MV-4-11 (cell line): ENCODE measurements at places on chromosomes 12 and 14.

DNA sequence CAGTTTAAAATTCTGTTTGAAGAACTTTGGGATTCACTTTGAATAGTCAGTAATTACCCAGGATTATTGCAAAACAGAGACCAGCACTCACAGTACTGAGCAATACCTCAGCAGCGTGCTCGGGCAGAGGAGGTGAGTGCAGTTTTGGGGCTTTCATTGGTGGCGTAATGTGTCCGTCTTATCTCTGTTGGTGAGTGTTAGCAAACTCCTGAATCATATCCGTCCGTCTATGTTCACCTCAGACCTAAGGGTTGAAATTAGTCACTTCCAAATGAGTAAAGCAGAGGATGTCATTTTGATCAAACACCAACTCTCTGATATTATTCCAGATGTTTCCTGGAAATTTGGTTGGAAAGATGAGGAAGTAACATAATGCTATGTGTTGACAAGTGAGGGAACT lies 82.8 kb downstream of the BORCS5 start:
- peak; percentile 64 for DNase-seq

DNA sequence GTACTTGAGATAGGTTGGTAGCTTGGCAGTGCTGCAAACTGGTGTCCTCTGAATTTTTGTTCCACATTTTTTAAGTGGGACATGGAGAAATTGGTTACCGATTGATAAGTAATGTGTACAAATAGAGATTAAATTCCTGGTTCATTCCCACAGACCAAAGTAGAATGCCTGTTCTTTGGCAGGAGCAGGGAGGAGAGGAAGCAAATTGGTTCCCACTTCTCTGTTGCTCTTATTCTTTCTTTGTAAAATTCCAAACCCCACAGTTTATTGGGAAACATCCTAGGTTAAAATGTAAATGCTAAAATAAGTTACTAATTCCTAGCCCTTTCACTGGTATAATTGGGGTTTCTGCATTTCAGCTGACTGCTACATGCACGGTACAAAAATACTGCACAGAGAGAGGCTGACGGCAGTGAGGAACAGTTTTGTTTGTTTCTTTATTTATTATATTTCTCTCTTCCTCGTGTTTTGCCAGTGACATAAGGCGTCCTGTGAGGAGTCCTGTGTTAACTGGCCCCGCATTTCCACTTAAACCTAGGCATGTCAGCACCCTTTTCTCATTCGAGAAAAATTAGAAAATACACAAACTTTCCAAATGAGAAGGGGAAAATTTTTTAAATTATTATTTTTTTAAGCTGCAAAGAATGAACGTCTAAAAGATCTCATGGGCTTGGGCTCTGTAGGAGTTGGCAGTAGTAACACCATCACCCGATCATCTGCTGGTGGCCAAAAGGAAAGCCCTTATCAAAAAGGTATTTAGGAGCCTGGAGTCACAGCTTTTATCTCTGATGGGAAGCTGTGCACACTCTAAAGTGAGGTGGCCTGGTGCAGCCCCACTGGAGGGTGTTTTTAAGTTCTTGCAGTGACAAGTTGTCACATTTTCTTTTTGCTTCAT lies 25.4 kb upstream of the BCL7A start:
- no peak for DNase-seq

GRCh38 chr12:126952096-126953007 lies 1314.6 kb upstream of the TMEM132C start:
- DNase-seq, result no peak

- DNase-seq, result no peak
Observed at GRCh38 chr14:101045511-101045910, 142.0 kb upstream of the RTL1 start.

DNA sequence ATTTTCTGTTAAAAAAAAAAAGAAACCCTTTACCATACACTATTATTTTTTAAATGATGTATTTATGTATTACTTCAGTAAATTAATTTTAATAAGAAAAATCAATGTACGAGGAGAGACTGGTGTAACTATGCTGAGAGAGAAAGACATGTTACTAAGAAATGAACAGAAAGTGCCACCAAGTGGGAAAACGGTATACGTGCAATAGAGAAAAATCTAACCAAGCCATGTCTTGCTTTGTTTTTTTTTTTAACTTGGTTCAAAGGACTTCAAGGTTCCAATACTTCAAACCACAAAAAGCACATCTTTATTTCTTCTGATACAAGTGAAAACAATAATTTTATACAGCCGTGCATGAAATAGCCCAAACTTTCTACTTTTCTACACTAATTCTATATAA lies 22.9 kb downstream of the NDUFA12 start:
- DNase-seq, result peak; percentile 16

GRCh38 chr12:76007640-76008039 lies 23.9 kb downstream of the PHLDA1 start:
- DNase-seq, result no peak

GRCh38 chr12:102316723-102317122 lies 119.1 kb upstream of the PMCH start:
- no peak for DNase-seq

DNA sequence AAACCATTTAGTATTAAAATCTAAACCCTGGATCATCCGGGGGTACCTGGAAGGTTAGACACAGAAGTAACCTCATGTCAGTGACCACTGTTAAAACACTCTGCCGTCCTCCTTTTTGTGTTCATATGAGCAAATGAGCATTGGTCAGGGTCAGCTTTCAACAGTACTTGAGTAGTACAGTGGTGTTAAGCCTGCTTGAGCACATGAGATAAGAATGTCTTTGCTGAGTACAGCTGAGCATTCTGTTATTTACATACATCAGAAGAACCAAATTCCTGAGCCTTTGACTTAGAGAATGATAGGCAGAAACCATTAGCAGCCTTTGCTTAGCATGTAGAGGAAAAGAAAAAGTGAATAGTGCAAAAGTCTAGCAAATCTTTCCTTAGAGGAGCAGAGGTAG lies 38.6 kb upstream of the LRTM2 start:
- no peak for DNase-seq

DNA sequence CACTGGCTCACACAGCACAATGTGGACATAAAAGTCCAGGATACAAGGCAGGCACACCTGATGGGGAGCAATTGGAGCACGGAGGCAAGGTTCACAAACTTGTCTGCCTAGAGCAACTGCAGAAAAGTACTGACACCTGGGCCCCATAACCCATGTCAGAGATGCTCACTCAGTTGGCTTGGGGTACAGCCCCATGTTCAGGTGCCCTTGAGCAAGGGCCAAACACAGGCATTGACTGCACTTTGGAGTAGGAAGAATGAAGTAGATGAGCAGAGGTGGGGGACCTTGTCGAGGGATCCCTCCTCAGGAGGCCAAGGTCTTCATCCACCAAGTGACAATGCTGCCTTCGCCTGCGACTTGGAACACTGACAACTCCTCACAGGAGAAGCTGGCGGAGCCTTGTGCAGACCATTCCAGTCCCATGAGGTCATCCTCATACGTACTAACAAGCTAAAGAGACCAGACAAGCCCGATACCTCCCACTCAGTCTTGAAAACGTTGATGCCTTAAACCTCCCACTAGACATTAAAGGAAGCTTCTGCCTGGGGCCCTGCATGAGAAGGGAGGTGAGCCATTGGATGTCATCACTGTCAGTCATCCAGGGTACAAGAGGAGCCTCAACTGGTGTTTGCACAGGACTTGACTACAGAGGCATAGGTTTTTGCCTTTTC lies 42.5 kb upstream of the C14orf180 start:
- DNase-seq, result no peak
